ENCODE measurements at places on chromosomes 6 and 20. TPM values are rescaled to one million over a fixed set of nuclear protein-coding genes. Genes with fewer than 3 reads are reported as not detected.

- H3K4me1 ChIP-seq, result no peaks in the 10 kb centered on the region
- no peaks in the 10 kb centered on the region for H3K36me3 ChIP-seq
- DNase-seq, result no peak
- no peak overlapping the region for H3K4me3 ChIP-seq
Observed at GRCh38 chr6:46998436-46999017, 43.6 kb downstream of the ADGRF1 start.

GRCh38 chr6:157800420-157801237 is 22.4 kb upstream of the SNX9 start:
- no peak for DNase-seq
- no peak overlapping the region for H3K4me3 ChIP-seq
- no peaks in the 10 kb centered on the region for H3K27me3 ChIP-seq

GRCh38 chr6:54111341-54112045 is at the start of gene MLIP:
Gene MLIP (plus strand): TSS chr6:54111443. CDS start chr6:54111480, 37 bp downstream.
- H3K36me3 ChIP-seq, result no peaks in the 10 kb centered on the region
- H3K4me1 ChIP-seq, result no peaks in the 10 kb centered on the region
- DNase-seq, result no peak
- H3K27me3 ChIP-seq, result no peaks in the 10 kb centered on the region
- no peak within 1 kb of the TSS for H3K4me3 ChIP-seq

DNA sequence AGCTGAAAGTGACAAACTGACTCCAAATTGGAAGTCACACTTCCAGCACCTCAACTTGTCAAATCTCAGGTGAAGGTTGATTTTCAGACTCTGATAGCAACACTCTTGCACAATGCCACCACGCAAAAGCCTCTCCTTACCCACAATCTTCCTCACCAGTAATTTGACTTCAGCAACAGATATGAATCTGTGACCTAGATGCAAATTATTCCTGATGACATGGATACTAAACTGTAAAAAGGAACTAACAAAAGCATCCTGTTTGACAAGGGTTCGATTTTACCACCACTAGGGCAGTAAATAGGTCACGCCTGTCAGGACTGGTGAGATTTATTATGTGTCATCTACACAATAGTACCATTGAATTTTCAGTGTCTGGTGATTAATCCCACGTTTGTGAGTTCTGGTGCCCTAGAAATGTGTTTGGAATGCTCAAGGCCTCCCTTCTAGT is 134.4 kb upstream of the COL21A1 start:
- no peaks in the 10 kb centered on the region for H3K27me3 ChIP-seq
- H3K27ac ChIP-seq, result no peak overlapping the region
- H3K4me1 ChIP-seq, result no peaks in the 10 kb centered on the region
- DNase-seq, result no peak
- no peaks in the 10 kb centered on the region for H3K36me3 ChIP-seq

GRCh38 chr6:141587482-141588266 is 545.1 kb upstream of the GJE1 start:
- H3K36me3 ChIP-seq, result no peaks in the 10 kb centered on the region
- H3K27me3 ChIP-seq, result no peaks in the 10 kb centered on the region
- no peak overlapping the region for H3K27ac ChIP-seq
- no peak for DNase-seq
- no peak overlapping the region for H3K4me3 ChIP-seq
- H3K4me1 ChIP-seq, result no peaks in the 10 kb centered on the region

- DNase-seq, result no peak
- H3K27ac ChIP-seq, result no peak overlapping the region
- no peaks in the 10 kb centered on the region for H3K36me3 ChIP-seq
- H3K4me1 ChIP-seq, result no peaks in the 10 kb centered on the region
- H3K27me3 ChIP-seq, result no peaks in the 10 kb centered on the region
- H3K4me3 ChIP-seq, result no peak overlapping the region
Observed at GRCh38 chr6:14540810-14541540, 423.4 kb downstream of the CD83 start.

DNA sequence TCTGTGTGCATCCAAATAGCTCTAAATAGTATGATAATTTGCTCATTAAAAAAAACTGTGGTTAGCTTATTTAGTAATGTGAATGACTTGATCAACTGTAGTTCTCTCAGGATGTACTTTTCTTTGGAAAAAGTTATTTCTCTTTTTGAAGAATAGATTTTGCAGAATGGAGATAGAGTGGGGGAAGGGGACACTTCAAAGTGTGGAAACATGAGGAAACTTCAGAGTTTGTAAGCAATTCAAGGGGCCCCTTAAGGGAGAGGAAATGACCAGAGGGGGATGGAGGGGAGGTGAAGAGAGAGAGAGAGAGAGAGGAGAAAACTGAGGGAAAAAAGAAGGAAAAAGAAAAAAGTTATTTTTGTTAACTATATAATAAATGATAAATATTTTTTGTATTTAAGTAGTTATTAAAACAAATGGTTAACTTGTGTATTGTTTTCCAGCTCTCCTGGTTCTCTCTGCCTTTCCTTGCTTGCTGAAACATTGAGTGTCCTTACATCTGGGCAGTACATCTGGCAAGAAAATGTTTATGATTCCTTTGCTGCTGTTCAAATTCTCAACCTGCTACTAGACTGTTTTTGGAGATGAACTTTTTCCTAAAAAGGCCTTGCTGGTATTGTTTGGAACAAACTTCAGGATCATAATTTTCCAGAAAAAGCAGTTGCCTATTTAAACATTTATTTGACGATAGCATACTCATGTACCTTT is 497.5 kb upstream of the CITED2 start:
- no peaks in the 10 kb centered on the region for H3K27me3 ChIP-seq
- H3K4me1 ChIP-seq, result no peaks in the 10 kb centered on the region
- H3K27ac ChIP-seq, result no peak overlapping the region

DNA sequence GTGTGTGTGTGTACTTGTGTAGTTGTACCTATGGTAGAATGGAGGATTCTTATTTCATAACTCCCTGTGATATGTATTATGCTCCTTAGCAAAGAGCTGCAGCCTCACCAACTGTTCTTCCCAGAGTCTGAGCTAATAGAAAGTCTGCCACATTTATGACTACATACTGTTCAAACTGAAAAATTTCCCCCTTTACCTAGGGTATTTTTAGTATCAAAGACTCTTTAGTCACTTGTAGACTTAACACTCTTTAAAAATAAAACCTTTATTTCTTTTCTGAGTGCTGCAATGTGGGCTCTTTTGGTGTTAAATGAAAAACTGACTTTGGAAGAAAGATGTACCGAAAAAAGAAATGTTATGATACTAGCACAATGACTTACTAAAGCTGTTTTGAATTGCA is 39.6 kb upstream of the HS3ST5 start:
- no peak overlapping the region for H3K27ac ChIP-seq
- H3K36me3 ChIP-seq, result no peaks in the 10 kb centered on the region
- DNase-seq, result no peak
- no peaks in the 10 kb centered on the region for H3K27me3 ChIP-seq

DNA sequence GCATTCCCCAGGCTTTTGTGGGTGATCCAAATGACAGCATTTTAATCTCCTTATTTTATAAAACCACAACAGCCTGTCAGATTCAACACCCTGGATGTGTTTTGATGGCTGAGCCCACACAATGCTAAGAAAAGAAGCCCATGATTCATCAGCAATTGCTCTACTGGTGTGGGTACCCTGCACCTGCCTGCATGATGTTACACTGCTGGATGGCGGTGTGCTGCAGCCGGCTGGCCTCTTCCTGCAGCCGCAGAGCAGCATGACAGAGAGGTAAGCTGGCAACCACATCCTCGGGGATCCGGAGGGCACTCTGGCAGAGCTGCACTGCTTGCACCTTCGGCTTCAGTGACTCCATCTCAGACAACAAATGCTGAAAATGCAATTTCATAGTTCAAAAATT is 327.5 kb downstream of the SYNE1 start:
- no peak overlapping the region for H3K4me3 ChIP-seq
- no peaks in the 10 kb centered on the region for H3K36me3 ChIP-seq
- peaks cover 6% of the 10 kb centered on the region for H3K4me1 ChIP-seq
- no peaks in the 10 kb centered on the region for H3K27me3 ChIP-seq

DNA sequence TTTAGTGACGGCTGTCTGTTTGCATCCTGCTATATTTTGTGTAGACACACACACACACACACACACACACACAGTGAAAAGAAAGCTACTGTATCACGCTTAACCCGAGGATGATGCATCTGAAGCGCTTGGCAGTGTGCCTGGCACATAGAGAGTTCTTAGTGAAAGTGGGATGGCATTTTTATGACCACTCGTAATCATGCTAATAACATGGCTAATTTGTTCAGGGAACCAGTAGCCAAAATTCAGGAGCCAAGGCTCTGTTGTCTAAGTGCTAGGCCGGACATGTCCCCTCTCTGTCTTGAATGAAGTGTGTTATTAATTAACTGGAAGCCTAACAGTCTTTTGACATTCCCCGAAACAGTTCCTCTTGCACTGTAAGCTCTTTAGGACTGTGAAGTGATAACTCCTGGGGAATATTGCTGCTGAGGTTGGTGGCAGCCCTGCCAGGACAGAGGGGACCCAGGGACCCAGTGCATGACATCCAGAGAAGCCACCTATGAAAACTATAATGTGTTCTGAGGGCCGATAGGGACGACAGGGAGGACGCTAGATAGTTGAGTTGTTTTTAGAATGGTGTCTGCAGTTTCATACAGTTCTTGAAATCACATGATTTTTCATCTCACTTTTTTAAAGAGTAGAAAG is 45.0 kb upstream of the IRF4 start:
- no peaks in the 10 kb centered on the region for H3K4me1 ChIP-seq
- H3K27me3 ChIP-seq, result no peaks in the 10 kb centered on the region
- DNase-seq, result no peak
- H3K4me3 ChIP-seq, result no peak overlapping the region

GRCh38 chr6:97215157-97215769 is 67.8 kb downstream of the MMS22L start:
- H3K4me1 ChIP-seq, result no peaks in the 10 kb centered on the region
- no peaks in the 10 kb centered on the region for H3K36me3 ChIP-seq
- no peaks in the 10 kb centered on the region for H3K27me3 ChIP-seq
- no peak overlapping the region for H3K4me3 ChIP-seq
- no peak for DNase-seq
- H3K27ac ChIP-seq, result no peak overlapping the region

DNA sequence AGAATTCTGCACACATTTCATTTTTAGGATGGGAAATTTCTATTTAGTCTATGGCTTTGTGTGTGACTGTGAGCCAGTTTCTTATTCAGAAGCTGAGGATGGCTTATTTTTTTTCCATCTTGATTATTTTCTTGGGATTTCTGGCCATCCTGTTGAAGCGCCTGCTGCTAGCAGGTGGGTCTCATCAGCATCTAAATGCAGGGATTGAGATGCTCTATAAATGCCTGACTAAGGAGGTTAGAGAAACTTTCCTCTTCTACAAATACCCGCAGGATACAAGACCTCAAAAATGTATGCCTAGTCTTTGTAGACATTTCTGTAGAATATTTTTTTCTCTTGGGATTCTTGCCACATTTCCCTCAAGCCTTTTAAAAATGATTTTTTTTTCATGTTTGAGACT is 138.0 kb upstream of the CCN2 start:
- H3K36me3 ChIP-seq, result no peaks in the 10 kb centered on the region
- no peaks in the 10 kb centered on the region for H3K4me1 ChIP-seq
- no peak overlapping the region for H3K27ac ChIP-seq
- no peaks in the 10 kb centered on the region for H3K27me3 ChIP-seq
- H3K4me3 ChIP-seq, result no peak overlapping the region

GRCh38 chr20:5667705-5668528 is 82.3 kb upstream of the SHLD1 start:
- H3K36me3 ChIP-seq, result no peaks in the 10 kb centered on the region
- H3K27ac ChIP-seq, result no peak overlapping the region

GRCh38 chr20:52974179-52974594 is 2.0 kb downstream of the TSHZ2 start:
- H3K4me1 ChIP-seq, result no peaks in the 10 kb centered on the region
- peak overlapping the region; percentile 97 for H3K27ac ChIP-seq
- peak overlapping the region; percentile 65 for H3K4me3 ChIP-seq

- DNase-seq, result no peak
- no peak overlapping the region for H3K4me3 ChIP-seq
- no peak overlapping the region for H3K27ac ChIP-seq
- H3K27me3 ChIP-seq, result no peaks in the 10 kb centered on the region
Observed at GRCh38 chr20:35004051-35004725, 48.5 kb downstream of the MYH7B start.

The RTEL1 gene
- total RNA-seq, result 28.4 TPM

The RRP36 gene
- 27.5 TPM for total RNA-seq

The EEF1A2 gene
- total RNA-seq, result 1.3 TPM

The HS3ST5 gene
- not detected for total RNA-seq

The RING1 gene
- 36.2 TPM for total RNA-seq

The IL17F gene
- total RNA-seq, result not detected

The SIRPA gene
- total RNA-seq, result not detected

The OR12D3 gene
- not detected for total RNA-seq

The POFUT1 gene
- total RNA-seq, result 15.6 TPM

The CST4 gene
- total RNA-seq, result not detected

All from naive thymus-derived CD4-positive, alpha-beta T cell (primary cell).